ENCODE measurements at places on chromosomes 11 and 22.

GRCh38 chr22:44584256-44584902, 86.3 kb upstream of the RTL6 start:
- no peak for DNase-seq

DNA sequence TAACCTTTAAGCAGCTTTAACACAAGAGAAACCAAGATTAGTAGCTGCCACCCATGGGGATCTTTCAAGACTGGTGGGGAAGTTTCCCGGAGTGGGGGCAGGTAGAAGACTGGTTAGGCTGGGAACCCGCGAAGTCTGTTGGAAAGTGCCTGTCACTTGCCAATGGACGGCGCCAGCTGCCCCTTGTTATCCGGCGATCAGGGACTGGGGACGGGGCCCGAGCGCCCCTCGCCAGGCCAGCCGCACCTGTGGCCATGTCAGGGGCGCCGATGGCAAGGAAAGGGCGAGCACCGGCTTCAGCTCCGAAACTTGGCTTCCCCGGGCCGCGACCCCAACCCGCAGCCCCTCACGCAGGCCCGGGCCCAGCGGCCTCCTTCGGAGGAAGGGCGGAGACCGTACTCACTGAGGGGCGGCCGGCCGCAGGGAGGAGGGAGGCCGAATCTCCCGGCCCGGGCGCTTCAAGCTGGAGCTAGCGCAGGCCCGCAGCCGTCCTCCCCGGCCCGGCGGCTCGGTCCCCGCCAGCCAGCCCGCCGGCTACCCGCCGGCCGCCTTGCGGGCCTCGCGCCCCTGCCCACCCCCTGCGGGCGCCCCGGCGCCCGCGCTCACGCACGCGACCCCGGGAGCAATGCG, 539 bp downstream of the EIF4ENIF1 start:
- no peak for DNase-seq

- DNase-seq: no peak
Measured at GRCh38 chr11:134488913-134489312, 76.9 kb upstream of the B3GAT1 start.

DNA sequence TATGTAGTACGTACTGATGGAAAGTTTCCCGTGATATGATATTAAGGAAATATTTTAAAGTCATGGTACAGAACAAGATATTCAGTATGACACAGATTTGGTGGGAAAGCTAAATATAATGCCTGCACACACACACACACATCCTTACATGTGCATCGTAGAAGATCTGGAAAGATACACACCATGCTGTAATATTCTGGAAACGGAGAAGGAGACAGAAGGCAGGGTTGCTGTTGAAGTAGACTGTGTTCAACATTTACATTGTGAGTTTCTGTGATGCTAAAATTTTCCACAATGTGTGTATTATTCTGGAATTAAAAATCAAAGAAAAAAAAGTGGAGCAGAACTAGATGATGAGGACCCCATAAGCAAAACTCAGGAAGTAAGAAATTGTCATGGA, 118.0 kb downstream of the RRAS2 start:
- no peak for DNase-seq

DNA sequence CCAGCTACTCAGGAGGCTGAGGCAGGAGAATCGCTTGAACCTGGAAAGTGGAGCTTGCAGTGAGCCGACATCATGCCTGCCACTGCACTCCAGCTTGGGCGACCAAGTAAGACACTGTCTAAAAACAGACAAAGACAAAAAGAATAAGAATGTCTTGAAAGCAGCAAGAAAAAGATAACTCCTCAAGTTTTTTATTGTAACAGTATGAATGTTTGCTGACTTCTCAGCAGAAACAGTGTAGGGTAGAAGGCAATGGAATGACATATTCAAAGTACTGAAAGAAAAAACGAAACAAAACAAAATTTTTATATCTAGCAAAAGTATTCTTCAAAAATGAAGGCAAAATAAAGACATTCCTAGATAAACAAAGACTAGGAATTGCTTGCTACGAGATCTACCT, 76.9 kb downstream of the PACS1 start:
- DNase-seq: no peak

DNA sequence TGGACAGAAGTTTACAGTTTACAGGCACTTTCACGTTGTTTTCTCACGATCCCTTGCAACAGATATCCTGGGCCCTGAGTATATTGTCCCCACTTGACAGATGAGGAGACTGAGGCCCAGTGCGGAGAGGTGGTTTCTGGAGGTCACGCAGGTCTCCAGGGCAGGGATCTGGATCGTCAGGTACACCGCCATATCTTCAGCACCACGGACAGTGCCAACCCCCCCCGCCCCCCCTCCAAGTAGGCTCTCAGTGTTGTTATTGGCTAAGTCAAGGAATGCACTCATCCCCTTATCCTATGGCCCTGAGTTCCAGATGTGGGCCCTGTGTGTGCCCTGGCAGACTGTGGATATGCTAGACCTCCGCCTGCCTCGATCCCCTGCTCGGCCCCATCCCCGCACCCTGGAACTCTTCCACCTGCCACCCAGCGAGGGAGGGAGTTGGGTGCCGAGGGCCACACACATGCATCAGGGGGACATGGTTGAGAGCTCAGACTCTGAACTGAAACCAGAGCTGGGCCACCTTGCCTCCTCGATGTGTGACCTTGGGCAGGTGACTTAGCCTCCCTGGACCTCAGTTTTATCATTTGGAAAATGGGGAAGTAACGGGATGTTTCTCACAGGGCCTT, 37.5 kb downstream of the MPPED1 start:
- DNase-seq: no peak
